ENCODE measurements at places on chromosomes 2 and 18. TPM values are rescaled to one million over a fixed set of nuclear protein-coding genes. Genes with fewer than 3 reads are reported as not detected.

- peaks cover 78% of the 10 kb centered on the region for H3K36me3 ChIP-seq
- H3K27me3 ChIP-seq = no peaks in the 10 kb centered on the region
- no peak for DNase-seq
- H3K27ac ChIP-seq = no peak overlapping the region
- H3K4me1 ChIP-seq = peaks cover 32% of the 10 kb centered on the region
Observed at GRCh38 chr2:42249284-42249683, 80.1 kb downstream of the EML4 start.

- H3K4me1 ChIP-seq = 0 out of 2 replicates have a peak, but pooled peaks cover 5% of the 10 kb centered on the region
- H3K27me3 ChIP-seq = peaks cover 65% of the 10 kb centered on the region
- peak within 1 kb of the TSS; percentile 53 for H3K4me3 ChIP-seq
- H3K27ac ChIP-seq = no peak within 1 kb of the TSS
- no peaks in the 10 kb centered on the region for H3K36me3 ChIP-seq
- DNase-seq = no peak
Observed at GRCh38 chr2:96116424-96116878, at the start of gene ADRA2B. Gene ADRA2B, minus strand, starts transcription at chr2:96116571. Its CDS starts 422 bp downstream, at chr2:96116149.

DNA sequence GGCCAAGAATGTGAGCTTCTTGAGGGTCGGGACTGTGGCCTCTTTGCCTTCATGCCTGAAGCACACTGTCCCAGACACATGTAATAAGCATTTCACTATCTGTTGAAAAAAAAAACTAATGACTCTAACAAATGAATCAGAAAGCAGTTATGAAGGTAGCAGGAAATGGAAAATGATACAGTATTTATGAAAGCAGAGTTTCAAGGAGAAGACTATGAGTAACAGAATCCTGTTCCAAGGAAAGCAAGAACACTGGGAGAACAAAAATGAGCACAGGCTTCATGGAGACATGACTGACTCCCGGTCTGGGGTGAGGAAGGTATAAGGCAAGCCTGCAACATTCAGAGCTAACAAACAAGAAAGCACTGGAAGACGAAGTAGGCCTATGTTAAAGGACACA is 190.8 kb downstream of the RNF152 start:
- no peaks in the 10 kb centered on the region for H3K36me3 ChIP-seq
- H3K4me3 ChIP-seq = no peak overlapping the region
- no peak overlapping the region for H3K27ac ChIP-seq
- no peaks in the 10 kb centered on the region for H3K27me3 ChIP-seq
- no peaks in the 10 kb centered on the region for H3K4me1 ChIP-seq
- no peak for DNase-seq

DNA sequence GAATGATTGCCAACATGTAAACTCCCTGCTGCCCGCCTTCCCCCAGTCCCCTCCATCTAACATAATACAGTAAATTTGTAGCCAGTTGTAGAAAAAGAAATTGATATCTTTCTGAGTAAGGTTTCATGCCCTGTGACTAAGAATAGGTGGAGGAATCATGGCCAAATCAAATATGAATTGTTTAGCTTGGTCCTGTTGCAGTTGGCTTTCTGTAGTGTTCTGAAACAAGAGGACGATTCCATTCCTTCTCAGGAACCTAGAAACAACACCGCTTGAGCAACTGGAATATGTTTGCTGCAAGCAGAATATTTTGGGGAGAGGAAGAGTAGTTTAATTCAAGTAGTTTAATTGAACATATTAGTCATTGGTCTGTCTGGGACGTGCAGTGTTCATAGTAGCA is 7.0 kb upstream of the DRC1 start:
- no peak for DNase-seq
- H3K4me1 ChIP-seq = no peaks in the 10 kb centered on the region
- H3K36me3 ChIP-seq = peaks cover 6% of the 10 kb centered on the region
- no peak overlapping the region for H3K27ac ChIP-seq

GRCh38 chr2:26345283-26345544 is 729 bp upstream of the SELENOI start:
- peak overlapping the region; percentile 96 for H3K4me3 ChIP-seq
- H3K4me1 ChIP-seq = peaks cover 63% of the 10 kb centered on the region
- no peaks in the 10 kb centered on the region for H3K36me3 ChIP-seq

GRCh38 chr2:126934809-126935208 is 36.1 kb downstream of the TEX51 start:
- no peaks in the 10 kb centered on the region for H3K36me3 ChIP-seq
- no peak for DNase-seq
- peaks cover 20% of the 10 kb centered on the region for H3K27me3 ChIP-seq
- H3K4me1 ChIP-seq = no peaks in the 10 kb centered on the region
- H3K4me3 ChIP-seq = no peak overlapping the region
- H3K27ac ChIP-seq = no peak overlapping the region

GRCh38 chr2:136423516-136423996 is 305.6 kb upstream of the CXCR4 start:
- peak; percentile 61 for DNase-seq
- H3K4me1 ChIP-seq = peaks cover 10% of the 10 kb centered on the region
- peaks cover 45% of the 10 kb centered on the region for H3K27me3 ChIP-seq

- no peaks in the 10 kb centered on the region for H3K27me3 ChIP-seq
- DNase-seq = no peak
- H3K36me3 ChIP-seq = no peaks in the 10 kb centered on the region
- H3K4me3 ChIP-seq = no peak overlapping the region
Observed at GRCh38 chr18:8339952-8340351, 269.3 kb upstream of the RAB12 start.

- DNase-seq = peak; percentile 98
- no peaks in the 10 kb centered on the region for H3K27me3 ChIP-seq
- H3K36me3 ChIP-seq = no peaks in the 10 kb centered on the region
- peaks cover 71% of the 10 kb centered on the region for H3K4me1 ChIP-seq
Observed at GRCh38 chr2:65056215-65057053, at the start of gene CEP68. Gene CEP68, plus strand, starts transcription at chr2:65056416. Its CDS starts 13,029 bp downstream, at chr2:65069445.

GRCh38 chr2:162058973-162059668 is 14.9 kb downstream of the DPP4 start:
- peaks cover 38% of the 10 kb centered on the region for H3K36me3 ChIP-seq
- no peaks in the 10 kb centered on the region for H3K27me3 ChIP-seq
- no peak overlapping the region for H3K4me3 ChIP-seq
- no peak for DNase-seq
- H3K4me1 ChIP-seq = no peaks in the 10 kb centered on the region

DNA sequence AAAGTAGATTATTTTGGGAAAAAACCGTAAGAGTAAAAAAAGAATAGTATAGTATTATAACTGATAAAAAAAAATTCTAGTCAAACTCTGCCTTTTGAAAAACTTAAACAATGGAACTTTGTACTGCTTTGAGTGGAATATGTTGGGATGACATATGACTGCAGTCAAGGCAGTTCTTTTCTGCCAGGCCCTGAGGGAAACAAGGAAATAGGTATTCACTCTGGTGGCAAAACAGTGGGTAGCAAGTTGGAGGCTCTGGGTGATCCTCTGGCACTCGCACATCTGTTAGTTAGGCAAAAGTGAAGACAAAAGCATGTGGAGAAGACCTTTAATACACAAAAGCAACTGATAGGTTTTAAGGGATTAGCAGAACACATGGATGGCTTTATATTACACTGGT is 102.2 kb downstream of the ARHGEF33 start:
- peaks cover 62% of the 10 kb centered on the region for H3K36me3 ChIP-seq
- no peak overlapping the region for H3K4me3 ChIP-seq

GRCh38 chr2:97741251-97741650 is 27.9 kb downstream of the ZAP70 start:
- no peak overlapping the region for H3K27ac ChIP-seq
- DNase-seq = no peak
- peaks cover 35% of the 10 kb centered on the region for H3K4me1 ChIP-seq
- H3K4me3 ChIP-seq = no peak overlapping the region

DNA sequence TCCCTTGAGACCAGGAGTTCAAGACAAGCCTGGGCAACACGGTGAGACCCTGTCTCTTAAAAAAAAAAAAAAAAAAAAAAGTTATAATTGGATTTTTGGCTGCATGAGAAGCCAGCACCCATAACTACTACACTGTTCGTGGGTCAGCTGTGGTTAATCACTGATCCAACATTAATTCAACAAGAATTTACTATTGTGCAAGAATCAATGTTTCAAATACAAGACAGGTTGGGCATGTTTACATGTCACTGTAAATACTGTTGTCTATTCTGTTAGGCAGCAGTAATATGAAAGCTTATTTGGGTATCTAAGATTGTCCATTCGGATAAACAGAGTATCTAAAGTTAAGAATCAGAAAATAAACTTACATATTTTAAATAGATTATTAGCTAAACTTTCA is 62.3 kb downstream of the ESCO1 start:
- no peaks in the 10 kb centered on the region for H3K4me1 ChIP-seq
- DNase-seq = no peak

DNA sequence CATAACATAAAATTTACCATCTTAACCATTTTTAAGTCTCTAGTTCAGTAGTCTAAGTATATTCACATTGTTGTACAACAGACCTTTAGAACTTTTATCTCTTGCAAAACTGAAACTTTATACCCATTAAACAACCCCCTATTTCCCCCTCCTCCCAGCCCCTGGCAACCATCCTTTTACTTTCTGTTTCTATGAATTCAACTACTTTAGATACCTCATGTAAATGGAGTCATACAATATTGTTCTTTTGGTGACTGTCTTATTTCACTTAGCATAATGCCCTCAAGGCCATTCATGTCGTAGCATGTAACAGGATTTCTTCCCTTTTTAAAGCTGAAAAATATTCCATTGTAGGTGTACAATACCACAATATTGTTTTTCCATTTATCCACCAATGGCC is 129.8 kb downstream of the PDE11A start:
- no peaks in the 10 kb centered on the region for H3K36me3 ChIP-seq
- H3K27ac ChIP-seq = no peak overlapping the region
- H3K27me3 ChIP-seq = no peaks in the 10 kb centered on the region

DNA sequence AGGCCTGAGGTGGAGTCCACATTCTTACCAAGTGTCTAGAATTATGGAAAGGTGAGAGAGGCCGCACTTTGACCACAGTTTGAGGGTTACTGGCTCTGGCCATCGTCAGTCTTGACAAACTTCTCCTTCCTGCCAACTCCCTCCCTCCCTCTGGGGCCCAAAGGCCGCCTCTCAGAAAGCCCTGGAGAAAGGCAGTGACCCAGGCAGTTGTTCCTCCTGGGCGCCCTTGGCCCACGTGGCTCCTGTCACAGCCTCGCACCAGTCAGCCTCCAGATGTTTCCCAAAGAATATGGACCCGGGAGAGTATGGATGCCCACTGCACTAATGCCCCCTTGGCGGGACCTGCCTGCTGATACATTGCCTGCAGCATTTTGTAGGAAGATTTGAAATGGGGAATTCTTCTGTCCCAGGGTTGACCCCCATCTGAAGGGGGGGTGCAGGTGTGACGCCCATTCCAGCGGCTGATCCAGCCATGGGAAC is 61.7 kb downstream of the ASB1 start:
- no peaks in the 10 kb centered on the region for H3K36me3 ChIP-seq
- H3K4me1 ChIP-seq = no peaks in the 10 kb centered on the region
- no peak for DNase-seq
- H3K27ac ChIP-seq = no peak overlapping the region

DNA sequence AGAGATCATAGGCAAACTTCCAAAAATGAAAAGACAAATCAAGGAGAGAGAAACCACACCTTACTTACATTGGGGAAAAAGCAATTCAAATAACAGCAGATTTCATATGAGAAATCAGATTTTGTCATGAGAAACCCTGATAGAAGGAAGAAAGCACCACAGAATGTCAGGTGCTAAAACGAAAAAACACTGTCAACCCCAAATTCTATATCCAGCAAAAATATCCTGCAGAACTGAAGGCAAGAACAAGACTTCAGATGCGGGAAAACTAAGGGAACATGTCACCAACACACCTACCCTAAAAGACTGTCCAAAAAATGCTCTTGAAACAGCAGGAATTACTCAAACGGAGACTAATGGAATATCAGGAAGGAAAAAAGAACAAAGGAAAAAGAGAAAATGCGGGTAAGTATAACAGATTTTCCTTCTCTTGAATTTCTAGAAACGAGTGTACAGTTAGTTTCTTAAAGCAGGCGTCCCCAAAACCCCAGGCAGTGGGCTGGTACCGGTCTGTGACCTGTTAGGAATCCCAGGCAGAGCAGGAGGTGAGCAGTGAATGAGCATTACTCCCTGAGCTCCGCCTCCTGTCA is 7.3 kb upstream of the ID2 start:
- H3K36me3 ChIP-seq = no peaks in the 10 kb centered on the region
- H3K27me3 ChIP-seq = no peaks in the 10 kb centered on the region
- no peak overlapping the region for H3K4me3 ChIP-seq
- no peak for DNase-seq

- no peak overlapping the region for H3K27ac ChIP-seq
- H3K27me3 ChIP-seq = no peaks in the 10 kb centered on the region
- peaks cover 22% of the 10 kb centered on the region for H3K4me1 ChIP-seq
- H3K4me3 ChIP-seq = no peak overlapping the region
- no peaks in the 10 kb centered on the region for H3K36me3 ChIP-seq
- no peak for DNase-seq
Observed at GRCh38 chr2:46045888-46046287, 251.3 kb upstream of the EPAS1 start.

The TCF23 gene
- 0.04 TPM for total RNA-seq
